Activated CD4-positive, alpha-beta T cell treated with anti-CD3 and anti-CD28 coated beads, Interleukin-2, amount 50 U/mL, for 24 hours (primary cell): ENCODE measurements at places on chromosomes 3 and 15.

GRCh38 chr15:69531665-69532027 lies 79.0 kb downstream of the RPLP1 start:
- no peak for DNase-seq

GRCh38 chr3:138949445-138950005 lies 2.5 kb downstream of the FOXL2NB start:
- no peak for DNase-seq

DNA sequence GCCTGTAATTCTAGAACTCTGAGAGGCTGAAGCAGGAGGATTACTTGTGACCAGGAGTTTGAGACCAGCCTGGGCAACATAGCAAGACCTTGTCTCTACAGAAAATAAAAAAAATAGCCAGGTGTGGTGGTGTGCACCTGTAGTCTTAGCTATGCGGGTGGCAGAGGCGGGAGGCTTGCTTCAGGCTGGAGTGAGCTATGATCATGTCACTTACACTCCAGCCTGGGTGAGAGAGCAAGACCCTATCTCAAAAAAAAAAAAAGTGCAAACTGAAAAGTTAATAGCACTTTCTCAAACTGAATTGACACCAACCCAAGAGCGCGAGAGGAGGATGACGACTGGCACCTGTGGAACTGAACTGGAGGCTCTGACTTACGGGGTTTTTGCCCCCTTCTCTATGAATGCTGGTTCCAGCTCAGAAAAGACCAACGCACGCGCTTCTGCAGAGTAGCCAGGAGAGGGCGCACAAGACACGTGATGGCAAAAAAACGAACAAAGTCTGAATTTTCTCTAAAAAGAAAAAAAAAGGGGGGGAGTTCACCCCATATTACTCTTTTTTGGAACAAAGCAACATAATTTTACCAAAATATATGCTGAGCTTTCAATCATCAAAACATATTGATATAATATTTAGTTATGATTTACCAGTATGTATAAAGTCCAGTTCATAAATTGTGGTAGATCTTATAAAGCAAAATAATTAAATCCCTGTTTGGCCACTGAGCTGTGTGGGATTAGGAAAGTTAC lies 23.7 kb downstream of the CFAP92 start:
- peak; percentile 51 for DNase-seq

DNA sequence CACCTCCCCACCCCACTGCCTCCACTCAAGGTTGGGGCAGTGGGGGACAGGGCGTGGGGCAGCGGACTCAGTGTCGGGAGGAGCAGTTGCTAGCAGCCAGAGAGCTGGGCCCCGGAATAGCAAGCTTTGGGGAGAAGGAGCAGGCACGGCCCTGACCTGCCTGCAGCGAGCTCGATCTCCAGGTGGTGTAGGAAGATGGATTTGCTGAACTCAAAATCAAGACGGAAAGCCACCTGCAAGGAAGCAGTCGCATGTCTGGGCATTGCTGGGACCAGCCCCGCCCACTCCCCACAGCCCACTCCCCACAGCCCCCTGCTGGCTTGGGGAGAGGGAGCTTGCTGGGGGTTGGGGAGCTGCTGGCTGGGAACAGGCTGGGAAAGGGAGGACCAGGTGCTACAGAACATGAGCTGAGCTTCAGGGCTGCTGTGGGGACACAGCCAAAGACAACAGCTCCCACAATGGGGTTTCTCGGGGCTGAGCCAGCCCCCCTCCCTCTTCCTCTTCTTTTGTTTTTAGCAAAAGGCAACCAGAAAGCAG lies 38.0 kb downstream of the FEM1B start:
- DNase-seq: no peak

- DNase-seq: no peak
These were observed 255.0 kb downstream of the OCA2 start for GRCh38 chr15:27844018-27844666.

GRCh38 chr3:188179006-188179966 lies 25.3 kb downstream of the LPP start:
- DNase-seq: no peak

DNA sequence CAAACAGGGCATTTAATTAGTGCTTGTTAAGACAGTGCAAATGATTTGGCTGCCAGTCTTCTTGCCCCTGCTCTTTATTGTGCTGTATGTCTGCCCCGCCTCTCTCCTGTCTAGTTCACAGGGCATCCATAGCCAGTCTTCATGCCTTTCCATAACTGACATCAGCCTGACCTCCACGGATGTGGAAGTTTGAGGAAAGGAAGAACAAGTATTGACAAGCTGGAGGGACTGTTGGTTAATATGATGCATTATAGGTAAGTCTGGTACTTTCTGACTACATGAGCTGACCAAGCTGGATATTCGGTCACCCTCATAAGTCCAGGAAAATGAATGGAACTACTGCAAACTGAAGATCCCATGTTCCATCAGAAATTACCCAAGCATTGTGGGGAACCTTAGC lies 325.9 kb downstream of the TIGIT start:
- DNase-seq: no peak

DNA sequence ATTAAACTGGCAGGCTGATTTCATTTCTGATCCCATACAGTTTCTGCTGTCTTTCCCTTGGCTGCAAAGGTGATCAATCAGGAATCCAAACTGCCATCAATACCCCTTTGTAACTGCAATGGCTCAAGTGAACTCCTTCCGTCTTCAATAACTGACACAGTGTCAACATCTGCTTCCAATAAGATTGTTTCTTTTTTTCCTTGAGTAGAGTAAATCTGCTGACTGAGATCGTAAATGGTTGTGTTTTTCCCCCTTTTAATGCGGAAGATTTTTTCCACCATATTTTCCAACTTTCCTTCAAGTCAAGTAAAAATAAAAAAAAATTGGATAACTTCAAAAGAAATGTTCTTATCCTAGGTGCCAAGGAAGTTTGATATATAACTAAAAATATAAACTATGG lies 48.7 kb downstream of the VGLL3 start:
- no peak for DNase-seq

DNA sequence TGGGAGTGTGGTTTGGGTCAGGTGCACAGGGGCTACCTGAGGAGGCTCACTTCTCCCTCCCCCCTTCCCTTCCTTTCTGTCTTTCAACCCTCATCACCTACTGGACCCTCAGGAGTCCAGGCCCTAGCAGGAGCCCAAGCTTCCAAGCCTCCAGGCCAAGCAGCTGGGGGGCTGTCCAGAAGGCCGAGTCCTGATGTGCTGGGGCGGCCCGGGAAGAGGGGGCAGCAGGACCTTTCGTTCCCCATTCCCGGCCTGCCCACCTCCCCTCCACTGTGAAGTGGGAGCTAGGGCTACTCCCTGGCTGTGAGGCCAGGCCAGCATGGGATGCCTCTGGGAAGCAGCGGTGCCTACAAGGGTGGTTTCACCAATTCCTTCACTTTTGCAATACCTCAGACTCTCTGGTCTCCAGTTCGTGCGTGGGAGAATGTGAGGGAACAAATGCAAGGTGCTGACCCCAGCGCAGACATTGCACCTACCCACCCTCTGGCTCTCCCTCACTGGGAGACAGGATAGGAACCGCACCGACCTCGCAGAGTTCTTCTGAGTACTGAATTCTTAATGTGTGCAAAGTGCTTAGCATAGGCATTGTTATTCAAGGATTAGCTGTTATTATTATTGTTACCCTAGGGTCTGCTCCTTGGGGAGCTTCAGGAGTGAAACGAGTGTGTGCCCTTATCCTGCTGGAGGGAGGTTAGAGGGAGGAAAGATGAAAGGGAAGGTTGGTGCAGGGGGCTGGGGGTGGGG lies 2.5 kb downstream of the EPHB3 start:
- DNase-seq: no peak
